GM12864 (cell line): ENCODE measurements at places on chromosomes 13 and 19.

GRCh38 chr19:48569814-48570213 lies 17.8 kb downstream of the SULT2B1 start:
- DNase-seq: no peak

DNA sequence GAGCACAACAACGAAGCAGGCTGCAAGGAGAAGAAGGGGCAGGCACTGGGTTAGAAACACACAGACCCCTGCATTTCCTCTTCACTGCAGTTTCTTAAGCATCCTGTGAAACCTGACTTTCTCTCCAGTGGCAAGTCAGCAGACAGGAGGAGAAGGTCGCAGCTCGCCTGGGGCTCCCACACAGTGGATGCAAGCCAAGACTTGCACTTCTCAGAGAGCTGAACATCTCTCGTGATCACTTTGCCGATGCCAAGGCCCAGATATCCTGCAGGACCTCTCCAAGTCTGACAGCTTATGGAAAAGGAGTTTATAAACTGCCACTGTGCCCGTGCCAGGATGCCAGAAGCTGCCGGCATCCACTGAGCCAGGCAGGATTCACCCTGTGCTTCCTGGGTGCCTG lies 18.4 kb downstream of the TMEM272 start:
- no peak for DNase-seq

DNA sequence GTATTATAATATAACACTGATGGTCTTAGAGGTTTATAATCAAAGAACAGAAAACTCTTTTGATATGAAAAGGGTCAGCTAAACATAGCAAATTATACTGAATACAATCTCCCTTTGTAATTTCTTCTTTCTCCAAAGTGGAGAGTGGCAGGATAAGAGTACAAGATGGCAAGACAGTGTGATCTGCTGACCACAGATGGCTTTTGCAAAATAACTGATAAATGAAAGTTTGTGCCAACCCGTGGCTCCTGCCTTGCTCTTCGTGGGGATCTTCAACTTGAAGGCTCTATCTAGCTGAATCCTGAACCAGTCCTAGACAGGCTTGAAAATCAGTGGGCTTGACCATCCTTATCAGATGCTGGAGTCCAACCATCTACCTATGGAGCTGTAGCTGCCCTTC lies 185.7 kb downstream of the VWA8 start:
- DNase-seq: no peak

DNA sequence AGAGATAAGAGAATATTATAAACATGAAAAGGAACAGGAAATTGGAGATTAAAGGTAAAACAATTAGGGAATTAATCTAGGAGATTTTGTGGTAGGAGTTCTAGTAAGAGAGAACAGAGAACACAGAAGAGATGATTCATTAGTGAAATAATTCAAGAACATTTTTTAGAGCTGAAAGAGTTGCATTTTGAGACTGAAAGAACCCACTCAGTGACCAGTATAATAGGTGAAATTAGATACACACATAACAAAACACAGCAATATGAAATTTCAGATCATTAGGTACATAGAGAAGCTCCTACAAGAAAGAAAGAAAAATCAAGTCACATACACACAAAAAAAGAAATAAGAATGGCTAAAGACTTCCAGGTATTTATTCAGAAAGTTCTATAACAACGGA lies 144.0 kb downstream of the CYSLTR2 start:
- no peak for DNase-seq

DNA sequence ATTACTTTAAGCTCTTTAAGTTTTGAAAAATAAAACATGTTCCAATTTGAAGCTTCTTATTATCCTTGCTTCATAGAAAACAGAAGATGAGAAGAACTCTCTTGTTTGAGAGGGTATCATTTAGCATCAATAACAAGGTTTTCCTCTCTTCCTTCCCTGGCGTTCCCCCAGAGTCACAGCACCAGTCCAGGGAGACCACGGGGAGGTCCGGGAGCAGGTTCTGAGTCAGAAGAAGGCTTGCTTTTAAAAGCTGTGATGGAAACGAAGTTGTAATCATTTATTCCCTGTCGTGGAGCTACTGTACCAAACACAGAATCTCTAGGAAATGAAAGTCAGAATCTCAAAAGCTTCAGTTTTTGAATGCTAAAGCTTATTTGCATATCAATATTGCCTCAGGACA lies 174.0 kb upstream of the LSM14A start:
- DNase-seq: no peak
